Left renal cortex interstitium (tissue), 4 donors: ENCODE measurements at places on chromosomes 7 and 10. TPM values are rescaled to one million over a fixed set of nuclear protein-coding genes. Genes with fewer than 3 reads are reported as not detected.

DNA sequence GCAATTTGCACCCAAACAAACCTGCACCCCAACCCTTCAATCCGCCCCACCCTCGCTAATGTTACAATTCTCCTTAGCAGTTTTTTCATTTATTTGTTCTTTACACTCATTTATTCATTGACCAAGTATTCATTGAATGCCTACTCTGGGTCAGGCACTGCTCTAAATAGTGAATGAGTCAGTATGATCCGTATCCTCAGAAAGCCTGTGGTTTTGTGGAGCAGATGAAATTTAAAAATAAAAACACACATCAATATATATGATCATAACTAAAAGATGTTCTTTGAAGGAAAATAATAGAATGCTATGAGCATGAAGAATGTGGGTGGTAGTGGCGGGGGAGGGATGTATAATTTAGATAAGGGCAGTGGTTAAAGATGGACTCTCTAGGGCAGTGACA lies 13.3 kb downstream of the IFIT5 start:
- DNase-seq, result no peak

The FEZF1 gene
- not detected for polyA plus RNA-seq

The ZC3HAV1 gene
- 22.3 TPM for polyA plus RNA-seq

The LRRD1 gene
- 0.13 TPM for polyA plus RNA-seq

The CYP2E1 gene
- 0.78 TPM for polyA plus RNA-seq
